ENCODE measurements at places on chromosomes 3 and 15.
A peak's percentile ranks its signal among the peaks of the same experiment; 100 is the strongest.

DNA sequence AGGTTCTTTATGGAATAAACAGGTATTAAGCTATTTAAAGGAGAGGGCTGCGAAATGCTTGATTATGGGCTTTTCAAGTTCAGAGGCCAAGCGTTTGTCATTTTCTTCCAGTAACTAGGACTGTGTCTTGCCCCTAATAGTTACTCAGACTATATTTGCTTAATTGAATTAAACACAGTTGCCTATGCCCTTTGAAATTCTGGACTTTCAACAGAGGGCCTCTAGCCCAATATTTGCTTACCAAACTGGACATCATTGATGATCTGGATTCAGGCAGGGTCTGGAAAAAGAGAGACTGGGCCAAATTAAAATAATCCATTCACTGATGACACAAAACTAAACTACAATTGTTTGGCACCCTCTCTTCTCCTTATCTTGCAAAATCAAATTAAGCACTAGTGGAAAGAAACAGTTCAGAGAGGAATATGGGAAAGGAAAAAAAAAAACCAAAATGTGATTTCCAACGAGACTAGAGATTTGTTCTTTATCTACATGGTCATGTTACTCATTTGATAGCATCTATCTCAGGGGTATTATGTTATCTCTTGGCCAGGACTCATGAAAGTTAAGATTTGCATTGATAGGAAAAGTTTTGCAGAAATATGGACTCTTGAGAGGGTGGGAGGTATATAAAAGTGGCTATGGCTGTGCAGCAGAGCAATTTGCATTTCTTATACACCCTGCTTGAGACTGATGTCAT lies 75.1 kb upstream of the TSEN2 start:
- no peak for DNase-seq

GRCh38 chr15:38793206-38793810 lies 228.7 kb upstream of the RASGRP1 start:
- DNase-seq: no peak

DNA sequence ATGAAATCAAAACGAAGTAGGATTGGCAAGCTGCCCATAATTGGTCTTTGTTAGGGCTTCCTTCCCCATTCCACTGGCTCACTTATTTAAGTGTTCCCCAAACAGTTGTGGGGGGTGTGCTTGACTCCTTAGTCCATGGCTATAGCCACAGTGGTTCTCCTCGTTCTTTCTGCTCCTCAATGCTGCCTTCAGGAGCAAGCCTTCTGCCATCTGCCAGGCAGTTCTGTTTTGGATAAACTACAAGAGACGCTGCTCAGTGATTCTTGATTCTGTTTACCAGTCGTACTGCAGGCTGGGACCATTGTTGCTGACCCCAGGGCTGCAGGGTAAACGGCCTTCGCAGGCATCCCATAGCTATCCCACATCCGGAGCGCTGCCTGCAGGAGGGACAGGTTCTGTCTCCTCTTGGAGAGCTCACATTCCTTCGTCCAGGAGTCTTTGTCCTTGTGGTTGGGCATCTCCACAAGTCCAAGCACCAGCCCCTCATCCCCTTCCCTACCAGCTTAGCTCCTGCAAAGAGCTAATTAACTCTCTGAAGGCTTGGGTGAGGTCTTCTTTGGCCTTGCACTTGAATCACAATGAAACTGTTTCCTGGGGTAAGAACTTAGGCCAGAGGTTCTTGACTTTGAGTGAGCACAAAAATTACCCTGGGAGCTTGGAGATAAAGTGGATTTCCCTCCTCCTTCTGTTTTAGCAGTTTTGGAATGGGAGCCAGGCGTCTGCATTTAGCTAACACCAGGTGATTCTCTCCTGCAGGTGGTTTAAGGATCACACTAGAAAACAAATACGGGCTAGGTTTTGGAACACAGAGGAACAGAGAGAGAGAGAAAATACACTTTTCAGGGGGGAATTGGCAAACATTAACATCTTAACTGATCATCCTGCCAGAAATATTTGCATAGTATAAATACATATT lies 114.9 kb downstream of the SV2B start:
- DNase-seq: no peak

DNA sequence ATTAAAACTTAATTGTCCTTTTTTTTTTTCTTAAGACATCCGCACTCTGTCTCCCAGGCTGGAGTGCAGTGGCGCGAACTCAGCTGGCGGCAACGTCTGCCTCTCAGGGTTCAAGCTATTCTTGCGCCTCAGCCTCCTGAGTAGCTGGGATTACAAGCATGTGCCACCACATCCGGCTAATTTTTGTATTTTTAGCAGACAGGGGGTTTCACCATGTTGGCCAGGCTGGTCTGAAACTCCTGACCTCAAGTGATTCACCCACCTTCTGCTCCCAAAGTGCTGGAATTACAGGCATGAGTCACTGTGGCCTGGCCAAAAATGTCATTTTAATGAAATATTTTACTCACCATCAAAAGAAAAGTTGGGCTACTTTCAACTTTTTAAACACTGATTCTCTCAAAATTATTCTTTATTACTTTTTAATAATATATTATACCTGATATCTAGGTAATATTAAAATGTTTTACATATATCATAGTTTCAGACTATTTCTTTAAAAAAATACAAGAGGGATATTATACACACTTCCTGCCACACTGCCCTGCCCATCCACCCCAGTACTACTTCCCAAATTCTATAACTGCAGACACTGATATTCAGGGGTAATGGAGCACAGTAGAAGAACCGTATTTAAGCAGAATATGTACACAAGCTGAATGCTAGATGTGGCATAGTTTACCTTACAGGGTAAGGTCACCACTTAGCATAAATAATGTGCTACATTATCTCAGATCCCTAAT lies 723.9 kb upstream of the ZNF385D start:
- no peak for DNase-seq

- DNase-seq: no peak
Observed at GRCh38 chr3:85785766-85786165, 827.0 kb downstream of the CADM2 start.

- DNase-seq: peak; percentile 22
Observed at GRCh38 chr3:192514081-192514753, 213.1 kb downstream of the FGF12 start.

DNA sequence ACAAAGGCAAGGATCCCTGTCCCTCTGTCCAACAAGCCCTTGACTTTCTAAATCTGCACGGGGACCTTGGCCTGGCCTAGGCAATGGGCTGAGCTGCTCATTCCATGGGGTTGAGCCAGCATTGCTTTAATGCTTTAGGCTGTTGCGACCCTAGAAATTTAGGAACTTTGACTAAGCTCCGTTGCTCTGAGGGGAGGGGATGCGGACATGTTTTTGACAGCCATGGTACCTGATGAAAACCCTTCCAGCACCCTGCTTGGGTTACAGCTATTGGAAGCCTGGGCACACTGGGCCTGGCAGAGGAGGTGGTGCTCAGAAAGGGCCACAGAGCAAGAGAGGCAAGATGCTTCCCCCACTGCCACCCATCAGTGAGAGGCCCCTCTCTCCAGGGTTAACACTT lies 37.1 kb downstream of the SYNM start:
- DNase-seq: no peak

DNA sequence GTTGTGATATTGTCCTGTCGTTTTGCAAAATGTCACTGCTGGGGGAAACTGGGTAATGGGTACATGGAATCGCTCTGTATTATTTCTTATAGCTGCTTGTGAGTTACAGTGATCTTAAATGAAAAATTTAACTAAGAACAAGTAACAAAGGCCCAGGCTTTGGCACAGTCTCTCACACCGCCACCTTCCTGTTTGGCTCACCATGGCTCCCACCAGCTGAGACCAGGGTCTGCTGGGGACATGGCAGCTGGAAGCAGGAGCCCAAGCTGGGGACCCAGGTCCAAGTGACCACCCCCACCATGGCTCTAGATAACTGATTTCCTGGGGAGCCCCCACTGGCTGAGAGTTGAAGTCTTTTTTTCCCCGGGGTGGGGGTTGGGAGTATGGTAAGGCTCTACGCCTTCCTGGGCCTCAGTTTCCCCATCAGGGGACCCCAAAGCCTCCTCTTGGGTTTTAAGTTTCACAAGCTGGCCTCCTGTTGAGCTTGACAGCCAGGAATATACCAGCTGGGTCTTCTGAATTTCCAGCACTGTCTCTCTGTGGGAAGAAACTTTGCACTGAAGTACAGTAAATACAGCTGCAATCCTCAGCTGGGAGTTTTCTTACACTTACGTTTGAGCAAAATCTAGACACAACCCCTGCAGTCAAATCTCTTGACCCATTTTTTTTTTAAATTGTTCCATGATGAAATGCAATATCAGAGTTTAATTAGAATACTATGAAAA lies 26.1 kb downstream of the ABTB1 start:
- no peak for DNase-seq

- DNase-seq: no peak
Observed at GRCh38 chr3:189508784-189509501, 122.2 kb upstream of the TP63 start.

DNA sequence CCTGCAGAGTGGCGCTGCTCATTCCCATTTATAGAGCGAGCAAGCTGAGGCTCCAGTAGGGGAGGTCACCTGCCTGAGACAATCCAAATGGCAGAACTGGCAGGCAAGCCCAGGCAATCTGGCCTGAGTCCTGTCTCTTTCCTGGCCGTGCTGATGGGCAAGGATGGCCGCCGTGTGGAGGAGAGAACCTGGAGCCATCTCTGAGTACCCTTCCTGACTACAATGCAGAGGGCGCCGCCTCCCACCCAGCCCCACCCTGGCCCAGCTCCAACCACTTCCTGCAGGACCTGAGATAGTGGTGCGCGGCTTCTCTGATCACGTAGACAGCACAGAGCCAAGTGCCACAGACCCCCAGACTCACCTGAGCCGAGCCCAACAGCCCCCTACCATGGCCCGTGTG lies 7.0 kb downstream of the TLR9 start:
- DNase-seq: no peak

GRCh38 chr3:66797889-66798560 lies 200.1 kb upstream of the KBTBD8 start:
- DNase-seq: peak; percentile 60

- DNase-seq: no peak
Observed at GRCh38 chr15:43899928-43900327, 73.1 kb downstream of the WDR76 start.

DNA sequence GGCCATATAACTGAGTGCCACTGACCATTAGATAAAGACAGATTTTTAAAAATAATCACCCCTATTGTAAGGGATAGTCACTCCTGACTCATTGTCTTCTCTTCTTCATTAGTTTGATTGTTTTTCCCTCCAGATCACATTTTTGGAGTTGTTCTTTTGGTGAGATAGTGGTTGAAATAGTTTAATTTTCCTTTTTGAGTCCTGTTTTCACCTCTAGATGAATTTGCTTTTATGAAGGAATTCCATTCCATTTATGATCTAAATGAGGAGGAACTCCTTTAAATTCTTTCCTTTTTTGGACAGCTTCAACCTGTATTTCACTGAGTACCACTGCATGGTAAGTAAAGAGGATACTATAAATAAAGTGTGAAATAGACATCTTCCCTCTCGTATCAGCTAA lies 112.4 kb downstream of the GREM1 start:
- DNase-seq: no peak

- DNase-seq: no peak
Observed at GRCh38 chr3:72316501-72317279, 531.6 kb downstream of the SHQ1 start.

- DNase-seq: no peak
Observed at GRCh38 chr3:178381555-178381954, 154.7 kb upstream of the KCNMB2 start.

GRCh38 chr3:8201886-8202285 lies 299.7 kb upstream of the LMCD1 start:
- no peak for DNase-seq

- no peak for DNase-seq
Observed at GRCh38 chr15:68385671-68386586, 46.0 kb downstream of the ITGA11 start.

- DNase-seq: no peak
Observed at GRCh38 chr3:64167868-64168267, 57.4 kb downstream of the PRICKLE2 start.

DNA sequence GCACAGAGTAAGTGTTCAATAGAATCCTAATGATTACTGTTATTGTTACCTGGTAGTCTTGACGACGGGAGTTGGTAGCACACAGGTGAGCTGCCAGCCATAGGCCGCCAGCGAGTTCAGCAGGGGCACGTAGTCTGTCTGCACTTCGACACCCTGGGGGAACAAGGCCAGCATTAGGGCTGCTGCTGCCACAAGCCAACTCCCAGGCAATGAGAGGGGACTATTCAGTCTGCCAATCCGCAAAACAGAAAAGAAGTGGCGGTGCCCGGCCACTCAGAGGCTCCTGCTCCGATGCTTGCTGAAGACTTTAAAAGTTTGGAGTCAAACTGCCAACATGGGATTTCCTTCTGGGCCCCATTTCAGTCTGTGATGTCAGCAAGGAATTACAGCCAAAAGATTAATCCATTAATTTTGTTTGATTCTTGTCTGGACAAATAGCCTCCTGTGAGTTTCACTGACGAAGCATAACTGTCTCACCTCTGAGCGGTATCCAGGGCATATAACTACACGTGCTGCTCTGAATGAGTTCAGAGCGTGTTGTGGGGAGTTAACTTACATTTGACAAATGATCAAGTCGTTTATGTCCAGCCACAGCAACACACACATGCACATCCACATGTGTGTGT lies 61.8 kb downstream of the OXNAD1 start:
- DNase-seq: peak; percentile 27

- no peak for DNase-seq
Observed at GRCh38 chr15:63522225-63522578, 17.8 kb downstream of the USP3 start.

- peak; percentile 92 for DNase-seq
Observed at GRCh38 chr15:90873998-90874605, 5.7 kb downstream of the FURIN start.

DNA sequence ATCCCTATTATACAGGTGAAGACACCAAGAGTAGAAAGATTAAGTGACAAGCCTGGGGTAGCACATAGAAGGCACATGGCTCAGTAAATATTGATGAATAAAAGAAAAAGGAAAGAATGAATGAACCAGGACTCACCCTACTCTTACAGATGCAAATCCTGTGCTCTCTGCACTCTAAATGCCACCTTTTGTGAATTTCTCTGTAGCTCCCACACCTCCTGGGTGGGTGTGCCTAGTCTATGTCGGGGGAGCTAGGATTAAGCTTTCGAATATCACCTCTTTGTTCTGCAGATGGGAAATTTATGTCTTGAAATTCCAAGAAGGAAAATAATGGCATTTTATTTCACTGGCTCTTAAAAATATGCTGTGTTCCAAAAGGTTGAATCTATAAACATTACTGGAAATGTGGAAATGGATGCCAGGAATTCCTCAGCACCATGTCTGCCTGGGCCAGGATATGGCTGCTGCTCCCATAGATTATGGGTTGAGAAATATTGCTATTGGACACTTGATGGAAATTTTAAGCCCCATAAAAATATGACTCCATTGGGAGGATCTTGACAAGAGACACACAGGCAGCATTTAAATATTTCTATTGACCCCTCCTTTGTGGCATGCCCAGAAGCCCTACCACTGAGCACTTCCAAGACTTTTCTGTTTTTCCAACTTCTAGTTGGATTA lies 43.3 kb downstream of the CCNB2 start:
- DNase-seq: no peak

- no peak for DNase-seq
Observed at GRCh38 chr3:139715743-139716360, 38.1 kb upstream of the NMNAT3 start.

GRCh38 chr3:168398371-168399025 lies 302.8 kb upstream of the GOLIM4 start:
- no peak for DNase-seq
